ENCODE measurements at places on chromosomes 7 and 10.

DNA sequence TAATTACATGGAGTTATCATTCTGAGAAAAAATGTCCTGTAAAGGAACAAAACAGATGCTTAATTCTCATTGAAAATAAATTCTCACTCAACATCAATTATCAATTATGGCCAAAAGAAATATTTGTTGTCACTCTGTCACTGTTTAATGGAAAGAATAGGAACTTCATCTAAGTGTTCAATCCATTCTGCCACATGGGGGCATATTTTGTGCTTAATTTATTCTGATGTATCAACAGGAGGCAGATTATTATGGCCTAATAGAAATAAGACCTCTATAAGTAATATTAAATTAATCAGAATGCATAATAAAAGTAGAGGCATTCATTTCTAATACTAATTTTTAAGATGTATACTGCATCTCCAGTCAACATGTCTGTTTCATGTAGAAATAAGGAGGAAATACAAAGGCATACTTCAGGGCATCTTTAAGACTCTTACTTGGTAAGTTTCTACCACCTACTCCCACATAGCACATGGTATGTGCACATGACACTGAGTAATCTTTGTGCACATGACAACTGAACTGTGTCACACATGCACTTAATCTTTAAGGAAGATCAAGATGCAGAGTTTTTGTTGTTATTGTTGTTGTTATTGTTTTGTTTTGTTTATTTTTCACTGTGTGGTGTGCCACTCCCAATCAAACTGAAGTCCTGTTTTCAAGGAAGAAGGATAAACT is 420.4 kb upstream of the SEMA3A start:
- no peak for DNase-seq

DNA sequence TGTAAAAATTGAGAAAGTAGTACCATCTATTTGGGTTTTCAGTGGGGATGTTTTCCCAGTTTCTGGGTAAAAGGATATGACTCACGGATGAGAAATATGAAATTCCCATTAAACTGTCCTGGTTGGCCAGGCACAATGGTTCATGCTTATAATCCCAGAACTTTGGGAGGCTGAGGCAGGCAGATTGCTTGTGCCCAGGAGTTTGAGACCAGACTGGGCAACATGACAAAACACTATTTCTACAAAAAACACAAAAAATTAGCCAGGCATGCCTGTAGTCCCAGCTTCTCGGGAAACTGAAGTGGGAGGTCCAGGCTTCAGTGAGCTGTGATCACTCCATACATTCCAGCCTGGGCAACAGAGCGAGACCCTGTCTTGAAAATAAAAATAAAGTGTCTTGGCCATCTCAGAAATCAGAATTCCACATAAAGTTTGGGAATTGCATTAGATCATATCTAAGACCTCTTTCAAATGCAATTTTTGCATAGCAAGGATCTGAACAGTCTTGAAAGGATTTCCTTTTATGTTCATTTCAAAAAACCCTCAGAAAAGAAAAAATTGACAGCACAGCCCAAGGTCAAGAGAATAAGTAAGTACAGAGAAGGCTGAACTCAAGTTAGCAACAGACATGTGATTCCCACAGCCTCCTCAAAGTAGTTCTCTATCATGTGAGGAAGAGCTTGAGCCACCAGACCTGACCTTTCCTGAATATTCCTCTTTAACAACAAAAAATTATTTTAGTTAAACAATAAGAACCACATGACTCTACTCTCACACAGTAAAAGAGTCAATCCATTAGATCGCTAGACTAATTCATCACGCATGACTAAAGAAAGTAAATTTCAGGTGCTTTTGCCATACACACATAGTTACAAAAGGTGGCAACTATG is 141.5 kb upstream of the CAV2 start:
- no peak for DNase-seq

DNA sequence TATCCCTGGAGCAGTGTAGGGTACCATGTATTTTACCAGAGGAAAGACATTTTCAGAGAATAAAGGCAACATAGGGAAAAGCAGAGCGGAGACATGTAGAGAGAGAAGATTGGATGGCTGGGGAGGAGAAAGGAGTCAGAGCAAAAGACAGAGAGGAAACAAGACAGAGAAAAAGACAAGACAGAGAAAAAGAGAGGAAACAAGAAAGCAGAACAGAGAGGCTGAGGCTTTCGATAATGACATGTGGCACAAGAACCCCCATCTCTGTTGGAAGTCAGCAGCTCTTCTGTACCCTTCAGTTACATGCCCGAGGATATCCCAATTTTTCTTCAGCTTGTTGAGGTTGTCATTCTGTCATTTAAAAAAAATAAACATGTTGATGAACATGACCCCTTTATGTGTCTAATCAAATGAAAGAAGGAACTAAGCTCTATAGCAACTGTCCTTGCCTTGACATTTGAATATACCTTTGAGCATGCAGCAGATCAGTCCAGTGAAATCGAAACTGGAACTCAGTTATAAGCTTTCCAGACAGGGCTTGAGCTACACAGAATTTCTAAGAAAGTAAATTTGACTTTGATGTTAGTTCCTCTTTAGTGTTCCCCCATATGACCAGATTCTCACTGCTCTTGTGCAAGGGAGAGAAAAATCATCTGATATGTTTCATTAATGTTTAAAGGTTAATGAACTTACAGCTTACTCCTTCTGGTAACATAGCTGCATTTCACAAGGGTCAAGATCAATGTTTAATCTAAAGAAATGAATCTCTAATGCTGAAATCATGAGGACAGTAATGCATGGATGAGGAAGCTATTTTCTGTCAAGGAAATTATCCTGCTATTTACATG is 75.1 kb upstream of the SP4 start:
- no peak for DNase-seq

- DNase-seq, result no peak
Observed at GRCh38 chr7:69898189-69898588, 299.9 kb downstream of the AUTS2 start.

- DNase-seq, result no peak
Observed at GRCh38 chr7:78924581-78924980, 528.9 kb downstream of the MAGI2 start.

DNA sequence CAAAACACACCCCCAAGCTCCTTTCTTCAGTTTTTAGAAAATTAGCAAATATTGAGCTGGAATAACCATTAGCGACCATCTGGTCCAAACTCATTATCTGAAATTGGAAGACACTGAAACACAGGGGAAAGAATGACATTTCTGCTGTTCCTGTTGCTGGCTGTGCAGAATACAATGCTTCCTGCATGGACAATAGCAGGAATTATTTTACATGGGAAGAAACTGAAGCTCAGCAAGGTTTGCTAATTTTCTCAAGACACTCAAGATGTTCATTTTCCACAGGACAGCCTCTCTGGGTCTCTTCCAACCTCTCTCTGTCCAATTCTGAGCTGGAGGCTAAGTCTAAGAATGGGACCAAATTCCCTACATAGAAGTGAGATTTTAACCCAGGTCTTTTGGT is 81.9 kb upstream of the TNS3 start:
- DNase-seq, result no peak

DNA sequence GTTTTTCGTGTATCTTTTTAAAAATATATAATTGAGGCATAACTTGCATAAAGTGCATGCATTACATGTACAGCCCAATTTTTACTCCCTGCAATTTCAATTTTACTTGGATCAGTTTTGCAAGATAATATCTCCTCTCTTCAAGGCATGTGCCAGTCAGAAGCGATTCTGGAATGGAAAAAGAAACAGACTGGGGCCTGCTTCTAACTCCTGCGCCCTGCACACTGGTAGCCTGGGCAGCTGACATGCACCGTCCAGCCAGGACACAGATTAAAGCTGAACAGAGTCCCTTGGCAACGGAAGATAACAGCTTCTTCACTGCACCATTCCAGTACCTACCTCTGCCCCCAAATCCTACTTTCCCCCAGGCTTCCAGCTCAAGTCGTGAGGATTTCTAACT is 182.1 kb downstream of the FAM107B start:
- no peak for DNase-seq

- no peak for DNase-seq
Observed at GRCh38 chr10:11576092-11576809, 35.2 kb downstream of the USP6NL start.

GRCh38 chr7:55426676-55427075 is 61.5 kb downstream of the LANCL2 start:
- no peak for DNase-seq

GRCh38 chr10:70601746-70602145 is 795 bp downstream of the PRF1 start:
- DNase-seq, result no peak

DNA sequence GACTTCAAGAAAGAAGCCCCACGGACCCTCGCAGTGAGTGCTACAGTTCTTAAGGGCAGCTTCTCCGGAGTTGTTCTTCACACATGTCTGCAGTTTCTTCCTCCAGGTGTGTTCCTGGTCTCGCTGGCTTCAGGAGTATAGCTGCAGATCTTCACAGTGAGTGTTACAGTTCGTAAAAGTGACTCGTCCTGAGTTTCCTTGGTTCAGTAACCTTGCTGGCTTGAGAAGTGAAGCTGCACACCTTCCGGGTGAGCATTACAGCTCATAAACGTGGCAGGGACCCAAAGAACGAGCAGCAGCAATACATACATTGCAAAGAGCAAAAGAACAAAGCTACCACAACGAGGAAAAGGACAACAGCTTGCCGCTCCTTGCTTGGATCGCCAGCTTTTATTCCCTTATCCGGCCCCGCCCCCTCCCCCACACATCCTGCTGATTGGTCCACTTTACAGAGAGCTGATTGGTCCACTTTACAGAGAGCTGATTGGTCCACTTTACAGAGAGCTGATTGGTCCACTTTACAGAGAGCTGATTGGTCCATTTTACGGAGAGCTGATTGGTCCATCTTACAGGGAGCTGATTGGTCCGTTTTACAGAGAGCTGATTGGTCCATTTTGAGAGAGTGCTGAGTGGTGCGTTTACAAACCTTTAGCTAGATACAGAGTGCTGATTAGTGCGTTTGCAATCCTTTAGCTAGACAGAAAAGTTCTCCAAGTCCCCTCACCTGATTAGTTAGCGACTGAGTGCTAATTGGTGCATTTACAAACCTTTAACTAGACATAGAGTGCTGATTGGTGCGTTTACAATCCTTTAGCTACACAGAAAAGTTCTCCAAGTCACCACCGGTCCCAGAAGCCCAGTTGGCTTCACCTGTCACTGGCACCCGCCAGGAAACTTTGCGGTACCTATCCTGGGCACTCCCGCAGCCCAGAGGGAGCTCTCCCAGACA is 165.3 kb downstream of the AGMO start:
- DNase-seq, result no peak

GRCh38 chr7:77940647-77941046 is 142.1 kb downstream of the PHTF2 start:
- DNase-seq, result no peak

DNA sequence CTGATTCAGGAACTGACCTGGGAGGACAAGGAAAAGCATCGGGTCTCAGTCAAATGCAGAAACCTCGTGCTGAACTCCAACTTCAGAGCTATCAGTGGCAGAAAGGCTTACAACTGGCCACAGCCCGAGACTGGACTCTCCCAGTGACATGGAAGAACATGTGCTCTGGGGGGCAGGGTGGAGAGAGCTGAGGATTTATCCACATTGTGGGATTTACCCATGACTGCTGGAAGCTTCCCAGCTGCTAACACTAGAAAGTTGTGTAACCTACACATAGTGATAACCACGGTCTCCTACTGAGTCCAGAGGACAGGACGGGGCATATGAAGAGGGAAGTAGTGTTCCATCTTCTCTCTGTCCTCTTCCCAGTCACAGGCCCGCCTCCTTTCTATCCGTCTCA is 103.4 kb downstream of the ITIH5 start:
- no peak for DNase-seq

DNA sequence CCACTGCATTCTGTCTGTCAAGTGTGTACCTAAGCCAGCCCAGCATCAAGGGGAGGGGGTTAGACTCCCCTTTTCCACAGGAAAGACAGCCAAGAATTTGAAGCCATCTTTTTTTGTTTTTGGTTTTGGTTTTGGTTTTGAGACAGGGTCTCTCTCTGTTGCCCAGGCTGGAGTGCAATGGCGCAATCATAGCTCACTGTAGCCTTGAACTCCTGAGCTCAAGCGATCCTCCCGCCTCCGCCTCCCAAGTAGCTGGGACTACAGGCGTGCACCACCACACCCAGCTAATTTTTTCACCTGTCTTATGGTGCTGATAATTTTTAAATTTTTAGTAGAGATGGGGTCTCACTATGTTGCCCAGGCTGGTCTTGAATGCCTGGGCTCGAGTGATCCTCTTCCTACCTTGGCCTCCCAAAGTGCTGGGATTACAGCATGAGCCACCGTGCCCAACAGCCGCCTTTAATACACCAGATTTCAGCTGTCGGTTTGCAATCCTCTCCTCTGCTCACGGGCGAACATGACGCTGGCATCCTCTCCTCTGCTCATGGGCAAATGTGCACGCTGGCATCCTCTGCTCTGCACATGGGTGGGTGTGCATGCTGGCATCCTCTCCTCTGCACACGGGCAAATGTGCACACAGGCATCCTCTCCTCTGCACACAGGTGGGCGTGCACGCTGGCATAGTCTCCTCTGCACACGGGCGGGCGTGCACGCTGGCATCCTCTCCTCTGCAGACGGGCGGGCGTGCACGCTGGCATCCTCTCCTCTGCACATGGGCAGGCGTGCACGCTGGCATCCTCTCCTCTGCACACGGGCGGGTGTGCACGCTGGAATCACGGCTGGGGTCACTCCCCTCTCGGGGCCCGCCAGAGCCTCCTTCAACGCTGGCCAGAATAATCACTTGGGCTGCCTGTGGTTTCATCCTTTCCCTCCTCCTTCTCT is 56.0 kb upstream of the PDGFA start:
- DNase-seq, result no peak

GRCh38 chr7:139673230-139673629 is 104.6 kb downstream of the HIPK2 start:
- peak; percentile 90 for DNase-seq

DNA sequence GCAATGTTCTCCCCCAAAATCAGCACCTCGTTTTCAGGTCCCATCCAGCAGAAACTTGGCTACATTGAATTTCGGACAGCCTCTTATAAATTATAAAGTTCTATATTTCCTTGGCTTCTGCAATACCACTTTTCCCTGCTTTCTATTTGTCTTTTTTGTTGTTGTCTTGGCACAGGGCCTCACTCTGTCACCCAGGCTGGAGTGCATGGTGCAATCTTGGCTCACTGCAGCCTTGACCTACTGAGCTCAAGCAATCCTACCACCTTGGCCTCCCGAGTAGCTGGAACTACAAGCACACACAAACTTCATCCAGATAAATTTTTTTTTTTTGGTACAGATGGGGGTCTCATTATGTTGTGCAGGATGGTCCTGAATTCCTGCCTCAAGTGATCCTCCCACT is 55.3 kb upstream of the HECW1 start:
- no peak for DNase-seq

GRCh38 chr10:96998329-96998888 is 166.3 kb downstream of the LCOR start:
- DNase-seq, result no peak

- DNase-seq, result no peak
Observed at GRCh38 chr7:39621784-39622411, 1.5 kb upstream of the RALA start.

DNA sequence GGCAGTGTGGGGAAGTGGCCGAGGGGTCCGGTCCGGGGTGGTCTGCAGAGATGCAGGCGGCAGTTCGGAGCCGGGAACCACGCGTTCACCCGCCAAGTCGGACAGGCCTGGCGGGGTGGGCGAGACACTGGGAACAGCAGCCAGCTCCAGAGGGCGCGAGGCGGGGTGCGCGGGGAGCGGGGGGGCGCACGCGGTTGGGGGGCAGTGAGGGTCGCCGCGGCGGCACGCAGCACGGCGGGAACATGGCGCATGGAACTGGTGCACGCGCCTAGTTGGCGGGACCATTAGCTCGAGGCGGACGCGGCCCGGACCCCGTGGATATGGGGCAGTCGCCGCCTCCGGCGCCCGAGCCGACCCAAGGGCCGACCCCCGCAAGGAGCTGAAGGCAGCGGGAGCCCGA is 635.9 kb downstream of the ZNF37A start:
- no peak for DNase-seq

GRCh38 chr7:95578299-95578855 is 17.9 kb downstream of the PDK4 start:
- no peak for DNase-seq
